ENCODE measurements at places on chromosomes 7 and 10.
A peak's percentile ranks its signal among the peaks of the same experiment; 100 is the strongest.

- DNase-seq = no peak
These were observed 167.8 kb upstream of the CXCL12 start for GRCh38 chr10:44552726-44553125.

- no peak for DNase-seq
These were observed 61.7 kb downstream of the FAM107B start for GRCh38 chr10:14712991-14713424.

- no peak for DNase-seq
These were observed 106.7 kb downstream of the SNX10 start for GRCh38 chr7:26398427-26398755.

DNA sequence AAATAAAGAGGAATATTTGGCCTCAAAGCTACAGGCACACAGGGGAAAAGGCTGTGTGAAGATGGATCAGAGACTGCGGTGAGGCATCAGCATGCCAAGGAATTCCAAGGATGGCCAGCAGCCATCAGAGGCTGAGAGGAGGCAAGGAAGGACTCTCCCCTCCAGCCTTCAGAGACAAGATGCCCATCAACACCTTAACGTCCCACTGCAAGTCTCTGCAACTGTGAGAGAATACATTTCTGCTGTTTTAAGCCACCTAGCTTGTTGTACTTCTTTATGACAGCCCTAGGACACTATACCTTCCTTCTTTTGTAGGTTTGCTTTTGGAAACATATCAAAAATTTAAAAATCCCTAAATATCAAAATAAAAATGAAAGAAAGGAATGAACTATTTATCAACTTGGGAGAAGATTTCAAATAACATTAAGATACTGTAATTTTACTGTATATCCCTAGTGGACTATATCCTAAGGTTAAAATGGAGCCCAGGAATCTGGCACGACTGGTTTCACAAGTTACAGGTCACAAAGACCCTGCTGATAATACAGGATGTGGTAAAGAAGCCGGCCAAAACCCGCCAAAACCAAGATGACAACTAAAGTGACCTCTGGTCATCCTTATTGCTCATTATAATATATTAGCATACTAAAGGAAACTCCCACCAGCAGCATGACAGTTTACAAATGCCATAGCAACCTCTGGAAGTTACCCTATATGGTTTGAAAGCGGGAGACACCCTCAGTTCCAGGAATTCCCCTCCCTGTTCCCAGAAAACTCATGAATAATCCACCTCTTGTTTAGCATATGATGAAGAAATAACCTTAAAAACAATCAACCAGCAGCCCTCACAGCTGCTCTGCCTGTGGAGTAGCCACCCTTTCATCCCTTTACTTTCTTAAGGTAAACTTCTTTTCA lies 185.2 kb downstream of the AVL9 start:
- DNase-seq = no peak

DNA sequence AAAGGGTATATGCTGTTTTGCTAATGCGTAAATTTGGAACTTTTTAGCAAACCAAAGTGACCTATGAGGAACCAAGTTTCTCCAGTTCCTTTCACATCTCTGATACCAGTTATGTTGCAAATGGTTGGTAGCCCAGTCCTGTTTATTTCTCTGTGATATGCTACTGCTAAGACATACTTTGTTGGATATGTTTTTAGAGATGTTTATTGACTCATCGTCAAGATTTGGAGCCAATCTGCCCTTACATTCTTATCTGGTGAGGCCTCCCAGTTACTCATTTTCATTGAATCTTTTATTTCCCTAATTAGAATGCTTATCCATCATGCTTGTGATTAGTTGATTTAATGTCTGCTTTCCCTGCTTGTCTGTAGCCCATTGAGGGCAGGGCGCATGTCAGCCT lies 58.9 kb downstream of the LRGUK start:
- DNase-seq = no peak

DNA sequence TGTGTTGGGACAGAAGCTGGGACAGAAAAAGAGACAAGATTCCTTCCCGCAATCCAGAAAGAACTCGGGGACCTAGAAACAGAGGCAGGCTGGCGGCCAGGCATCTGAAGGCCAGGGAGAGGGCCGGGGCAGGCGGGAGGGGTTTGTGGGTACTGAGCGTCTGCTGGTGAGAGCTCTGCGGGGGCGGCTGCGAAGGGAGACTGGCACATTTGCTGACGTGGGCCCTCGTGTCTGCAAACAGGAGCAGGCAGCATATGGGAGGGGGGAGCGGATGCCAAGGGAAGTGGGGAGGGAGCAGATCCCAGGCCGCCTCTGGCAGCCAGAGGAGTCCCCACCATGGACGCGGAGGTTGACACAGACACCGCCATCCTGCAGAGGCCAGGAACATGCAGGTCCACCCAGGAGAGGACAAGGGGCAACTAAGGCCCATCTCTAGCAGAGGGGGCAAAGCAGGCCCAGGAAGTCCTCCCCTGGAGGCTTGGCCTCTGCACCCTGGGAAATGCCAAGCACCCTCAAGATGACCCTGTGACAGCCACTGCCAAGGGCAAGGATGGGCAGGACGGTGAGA lies 32.2 kb downstream of the KCNH2 start:
- DNase-seq = no peak

GRCh38 chr7:91569728-91570457 lies 305.7 kb downstream of the FZD1 start:
- no peak for DNase-seq

GRCh38 chr10:72685264-72685921 lies 6.5 kb upstream of the MCU start:
- DNase-seq = no peak

GRCh38 chr10:21532694-21533466 lies 1.2 kb upstream of the MLLT10 start:
- no peak for DNase-seq

GRCh38 chr7:43666938-43667337 lies 62.4 kb downstream of the COA1 start:
- DNase-seq = no peak

DNA sequence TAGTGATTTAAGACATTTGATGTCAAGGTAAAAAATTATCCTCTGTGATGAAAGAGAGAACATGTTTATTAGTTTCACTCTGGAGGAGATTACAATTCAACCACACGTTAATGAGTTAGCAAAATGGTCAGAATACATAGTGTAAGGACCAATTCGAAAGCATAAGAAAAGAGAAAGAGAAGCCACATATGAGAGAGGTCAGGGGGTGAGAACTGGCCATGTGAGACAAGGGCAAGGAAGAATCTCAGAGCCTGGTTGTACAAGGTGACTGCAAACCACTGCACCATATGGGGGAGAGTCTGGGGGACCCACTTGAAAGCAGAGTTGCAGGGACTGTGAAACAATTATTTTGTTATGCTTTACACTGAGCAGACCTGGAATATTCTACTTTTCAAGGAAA lies 27.7 kb upstream of the BET1 start:
- no peak for DNase-seq

GRCh38 chr10:16717622-16718395 lies 99.4 kb downstream of the RSU1 start:
- no peak for DNase-seq

GRCh38 chr7:74193054-74193453 lies 16.8 kb upstream of the LAT2 start:
- no peak for DNase-seq

DNA sequence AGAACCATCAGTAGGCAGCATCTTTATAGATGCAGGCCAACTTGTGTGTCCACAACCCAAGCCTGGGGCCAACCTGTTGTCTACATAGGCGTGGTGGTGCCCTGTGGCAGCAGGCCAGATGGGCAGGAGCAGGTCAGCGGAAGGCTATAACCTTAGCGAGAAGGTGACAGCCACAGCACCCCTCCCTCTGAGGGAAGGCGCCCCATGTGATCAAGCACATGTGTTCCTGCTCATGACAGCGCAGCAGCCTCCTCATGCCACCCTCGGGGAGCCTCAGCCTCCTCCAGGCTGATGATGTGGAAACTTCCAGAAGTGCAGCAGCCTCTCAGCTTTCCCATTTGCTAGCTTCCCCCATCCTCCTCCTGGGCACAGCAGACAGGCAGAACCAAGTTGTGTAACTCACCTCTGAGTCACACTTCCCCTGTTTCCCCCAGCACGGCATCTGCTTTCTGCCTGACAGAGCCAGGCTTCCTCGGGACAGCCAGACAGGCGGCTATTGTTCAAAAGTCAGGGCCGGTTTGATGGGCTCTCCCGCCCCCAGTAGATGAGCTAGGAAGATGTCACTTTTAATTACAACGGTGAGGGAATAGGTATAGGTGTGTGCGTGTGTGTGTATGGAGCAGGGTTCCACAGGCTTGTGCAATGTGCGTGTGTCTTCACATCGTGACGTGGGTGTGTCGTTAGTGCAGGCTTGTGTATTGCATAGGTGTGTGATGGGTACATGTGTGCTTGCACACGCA lies 312.0 kb upstream of the ZMIZ1 start:
- no peak for DNase-seq

GRCh38 chr7:48710995-48711394 lies 213.4 kb upstream of the CDC14C start:
- no peak for DNase-seq

GRCh38 chr7:158428837-158429753 lies 158.5 kb downstream of the PTPRN2 start:
- no peak for DNase-seq

GRCh38 chr10:55233090-55233489 lies 432.1 kb upstream of the PCDH15 start:
- DNase-seq = no peak

- no peak for DNase-seq
These were observed 126.3 kb downstream of the RALA start for GRCh38 chr7:39749717-39750116.

DNA sequence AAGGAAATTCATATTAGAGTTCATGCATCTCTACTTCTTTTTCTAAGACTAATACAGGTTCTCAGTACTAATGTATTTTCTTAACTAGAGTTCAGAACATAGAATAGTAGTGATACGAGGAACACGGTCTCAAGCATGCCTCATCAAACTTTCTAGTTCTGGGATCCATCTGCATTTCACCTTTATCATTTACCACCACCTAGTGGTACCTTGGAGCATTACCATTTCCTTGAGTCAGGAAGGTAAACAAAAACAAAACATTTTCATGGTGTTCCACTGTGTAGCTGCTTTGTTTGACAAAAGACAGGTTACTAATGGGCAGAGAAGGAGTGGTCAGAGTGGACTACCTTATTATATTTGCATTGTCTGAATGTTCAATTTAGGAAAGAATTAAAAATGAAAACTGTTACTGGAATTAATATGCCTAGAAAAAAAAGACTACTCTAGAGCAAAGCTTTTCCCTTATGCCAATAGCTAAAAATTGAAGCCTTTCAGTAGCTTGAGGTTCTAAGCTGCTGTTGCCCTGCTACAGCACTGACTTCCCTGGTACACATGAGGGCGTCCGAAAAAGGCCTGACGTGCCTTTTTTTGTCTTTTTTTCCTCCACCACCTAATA lies 44.5 kb downstream of the STARD3NL start:
- peak; percentile 60 for DNase-seq

GRCh38 chr10:89219513-89220218 lies 12.5 kb upstream of the CH25H start:
- no peak for DNase-seq

GRCh38 chr10:96687317-96688012 lies 32.8 kb downstream of the PIK3AP1 start:
- no peak for DNase-seq

GRCh38 chr10:50382576-50383023 lies 131.3 kb upstream of the ASAH2 start:
- DNase-seq = no peak

GRCh38 chr10:60846173-60846572 lies 67.9 kb downstream of the CDK1 start:
- no peak for DNase-seq

- DNase-seq = no peak
These were observed 1.6 kb upstream of the ZNF12 start for GRCh38 chr7:6708304-6708703.

GRCh38 chr10:107118866-107119265 lies 45.6 kb downstream of the SORCS1 start:
- no peak for DNase-seq

GRCh38 chr10:86102451-86102850 lies 264.1 kb downstream of the GRID1 start:
- no peak for DNase-seq

GRCh38 chr10:85100495-85100894 lies 772.1 kb downstream of the CCSER2 start:
- DNase-seq = no peak

GRCh38 chr7:138196971-138197896 lies 121.0 kb downstream of the AKR1D1 start:
- DNase-seq = no peak

GRCh38 chr7:144489504-144489903 lies 86.0 kb upstream of the NOBOX start:
- DNase-seq = no peak

DNA sequence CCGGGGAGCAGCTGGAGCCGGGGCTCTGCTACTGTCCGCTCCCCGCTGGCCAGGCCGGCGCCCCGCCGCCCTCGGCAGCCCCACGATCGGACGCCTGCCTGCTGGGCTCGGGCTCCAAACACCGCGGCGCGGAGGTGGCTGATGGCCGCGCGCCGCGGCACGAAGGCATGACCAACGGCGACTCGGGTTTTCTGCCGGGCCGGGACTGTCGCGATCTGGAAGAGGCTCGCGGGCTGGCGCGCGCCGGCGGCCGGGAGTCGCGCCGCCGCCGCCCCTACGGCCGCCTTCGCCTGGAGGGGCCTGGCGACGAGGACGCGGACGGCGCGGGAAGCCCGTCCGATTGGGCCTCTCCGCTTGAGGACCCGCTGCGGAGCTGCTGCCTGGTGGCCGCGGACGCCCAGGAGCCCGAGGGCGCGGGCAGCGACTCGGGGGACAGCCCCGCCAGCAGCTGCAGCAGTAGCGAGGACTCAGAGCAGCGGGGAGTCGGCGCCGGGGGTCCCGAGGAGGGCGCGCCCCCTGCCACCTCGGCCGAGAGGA lies 570 bp downstream of the TBC1D12 start:
- no peak for DNase-seq

DNA sequence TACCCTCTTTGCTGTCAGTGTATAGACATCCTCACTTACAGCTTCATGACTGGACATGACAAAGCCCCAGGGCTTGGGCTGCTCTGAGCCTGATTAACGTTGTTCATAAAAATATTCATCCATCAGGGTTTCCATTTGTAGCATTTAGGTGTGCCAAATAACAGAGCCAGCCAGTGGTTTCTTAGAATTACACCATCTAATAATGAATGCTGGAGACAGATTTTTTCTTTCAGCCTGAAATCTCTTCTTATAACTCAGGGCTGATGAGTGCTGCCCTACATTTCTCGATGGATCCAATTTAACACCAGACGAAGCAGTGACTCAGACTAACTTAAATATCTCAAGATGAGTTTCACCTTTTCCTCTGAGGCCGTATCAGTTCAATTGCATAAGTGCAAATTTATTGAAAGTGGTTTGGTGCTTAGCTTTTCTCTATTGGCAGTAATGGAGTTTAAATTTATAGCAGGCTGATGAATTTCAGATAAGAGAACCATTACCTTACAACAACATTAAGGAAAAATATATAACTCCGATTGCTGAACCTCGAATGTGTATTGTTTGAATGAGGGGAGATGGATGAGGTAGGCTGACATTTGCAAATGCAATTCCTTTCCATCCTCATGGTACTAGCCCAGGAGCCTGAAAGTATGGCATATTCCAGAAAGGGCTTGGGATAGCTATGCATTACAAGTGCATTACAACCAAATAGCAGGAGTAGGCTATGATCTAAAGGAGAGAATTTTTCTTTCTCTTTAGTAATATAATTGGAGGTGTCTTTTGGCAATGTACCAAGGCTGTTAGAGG lies 900.6 kb downstream of the KCNMA1 start:
- no peak for DNase-seq

GRCh38 chr7:64876792-64877713 lies 26.0 kb upstream of the ZNF273 start:
- peak; percentile 56 for DNase-seq
